ENCODE measurements at places on chromosomes 16 and 17.

- no peak for DNase-seq
Observed at GRCh38 chr16:31568577-31569359, 41.1 kb downstream of the AHSP start.

DNA sequence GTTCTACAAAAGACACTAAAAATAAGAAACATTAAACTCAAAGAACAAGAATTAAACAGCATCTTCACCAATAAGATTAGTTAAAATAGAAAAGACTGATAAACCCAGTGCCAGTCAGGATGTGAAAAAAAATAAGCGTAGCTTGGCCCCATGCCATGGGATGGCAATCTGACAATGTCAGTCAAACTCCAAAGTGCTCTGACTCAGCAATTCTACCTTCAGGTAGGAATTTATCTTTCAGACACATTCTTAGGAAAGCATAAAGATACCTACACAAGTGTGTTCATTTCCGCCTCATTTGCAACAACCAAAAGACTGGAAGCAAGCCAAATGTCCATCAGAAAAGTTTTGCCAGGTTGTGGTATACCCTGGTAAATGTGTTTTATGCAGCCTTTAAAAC, 9.1 kb upstream of the MPO start:
- no peak for DNase-seq

DNA sequence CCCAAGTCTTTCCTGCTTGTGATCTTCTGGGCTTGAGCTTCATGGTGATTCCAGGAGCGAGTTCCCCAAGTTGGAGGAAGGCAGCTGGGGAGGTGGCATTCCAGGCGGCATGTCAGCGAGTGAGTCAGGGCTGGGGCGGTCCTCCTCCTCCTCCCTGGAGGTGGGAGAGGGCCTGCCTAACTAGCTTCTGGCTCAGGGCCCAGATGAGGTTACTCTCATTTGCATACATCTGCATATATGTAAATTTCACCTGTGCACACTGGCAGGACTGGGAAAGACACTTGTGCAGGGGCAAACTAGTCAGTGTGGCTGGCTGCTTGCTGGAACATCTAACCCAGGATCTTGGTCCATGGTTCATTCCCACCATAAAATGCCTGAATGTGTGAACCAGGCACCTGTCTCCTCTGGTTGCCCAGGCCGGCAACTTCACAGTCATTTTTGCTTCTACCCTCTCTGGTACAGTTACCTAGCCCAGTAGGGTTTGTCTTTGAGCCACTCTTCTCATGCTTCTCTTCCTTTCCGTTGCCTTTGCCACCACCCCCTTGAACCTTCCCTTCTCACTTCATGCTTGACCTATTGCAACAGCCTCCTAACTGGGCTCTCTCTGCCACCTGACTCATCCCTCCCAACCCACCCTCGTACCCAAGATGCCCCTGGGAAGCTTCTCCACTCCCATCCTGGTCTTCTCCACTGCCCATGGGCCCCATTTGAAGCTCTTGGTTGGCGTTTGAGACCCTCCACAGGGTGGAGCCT, 9.6 kb upstream of the DLX4 start:
- DNase-seq = no peak

GRCh38 chr16:23286131-23286532, 16.0 kb upstream of the SCNN1B start:
- no peak for DNase-seq

- no peak for DNase-seq
Observed at GRCh38 chr17:50593321-50593720, 32.8 kb downstream of the CACNA1G start.

DNA sequence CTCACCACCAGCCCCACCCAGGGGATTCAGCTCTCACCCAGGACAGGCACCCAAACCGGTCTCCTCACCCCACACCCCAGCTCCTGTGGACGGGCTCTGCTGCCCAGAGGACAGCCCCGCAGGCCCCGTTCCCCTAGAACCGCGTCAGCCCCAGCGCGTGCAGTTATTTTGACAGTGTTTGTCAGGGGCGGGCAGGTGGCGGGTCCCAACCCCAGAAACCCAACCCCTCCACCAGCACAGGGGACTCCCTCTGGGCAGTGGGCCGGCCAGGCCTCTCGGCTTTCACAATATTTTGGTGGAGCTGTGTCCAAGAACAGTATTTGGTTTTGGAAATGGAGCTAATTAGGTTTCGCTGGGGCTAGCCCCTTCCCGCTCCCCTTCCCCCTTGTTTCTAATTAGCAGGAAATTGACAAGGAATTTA, 44.8 kb downstream of the BAHCC1 start:
- no peak for DNase-seq

DNA sequence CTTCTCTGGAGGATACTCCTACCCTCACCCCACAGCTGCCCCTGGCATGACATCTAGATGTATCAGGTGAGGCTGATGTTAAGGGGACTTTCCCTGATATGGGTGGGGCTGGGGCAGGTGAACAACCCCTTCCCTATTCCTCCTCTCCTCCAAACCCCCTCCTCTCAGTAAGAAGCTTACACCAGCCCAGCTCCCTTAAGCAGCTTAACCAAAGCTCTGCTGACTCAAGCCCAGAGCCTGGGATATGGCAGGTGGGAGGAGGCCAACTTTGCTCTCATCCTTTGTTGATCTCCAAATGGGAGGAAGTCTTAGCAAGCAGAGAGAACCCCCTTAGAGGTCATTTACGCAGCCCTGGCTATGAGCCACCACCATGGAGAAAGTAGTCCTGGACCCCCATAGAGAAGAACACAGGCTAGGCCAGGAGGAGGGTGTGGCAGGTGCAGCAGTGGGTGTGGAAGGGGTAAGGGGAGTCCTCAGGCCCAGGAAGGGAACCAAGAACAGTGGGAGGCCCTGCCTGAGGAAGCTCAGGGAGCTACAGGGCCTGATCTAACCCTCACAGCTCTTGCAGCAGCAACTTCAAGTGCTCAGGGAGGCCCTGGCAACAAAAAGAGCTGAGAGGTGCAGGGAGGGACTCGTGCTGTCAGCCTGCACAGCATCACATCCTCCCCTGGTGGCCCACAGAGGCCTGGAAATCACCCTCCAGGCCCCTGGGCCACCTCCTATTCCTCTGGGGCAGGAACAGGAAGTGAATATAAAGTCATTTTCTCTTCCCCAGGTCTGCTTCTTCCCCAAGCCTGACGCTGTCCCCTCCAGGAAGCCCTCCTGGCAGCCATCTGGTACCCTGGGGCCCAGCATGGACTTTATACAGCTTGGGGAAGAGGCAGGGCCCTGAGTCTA, 2.9 kb downstream of the UNC119 start:
- DNase-seq = peak; percentile 58

DNA sequence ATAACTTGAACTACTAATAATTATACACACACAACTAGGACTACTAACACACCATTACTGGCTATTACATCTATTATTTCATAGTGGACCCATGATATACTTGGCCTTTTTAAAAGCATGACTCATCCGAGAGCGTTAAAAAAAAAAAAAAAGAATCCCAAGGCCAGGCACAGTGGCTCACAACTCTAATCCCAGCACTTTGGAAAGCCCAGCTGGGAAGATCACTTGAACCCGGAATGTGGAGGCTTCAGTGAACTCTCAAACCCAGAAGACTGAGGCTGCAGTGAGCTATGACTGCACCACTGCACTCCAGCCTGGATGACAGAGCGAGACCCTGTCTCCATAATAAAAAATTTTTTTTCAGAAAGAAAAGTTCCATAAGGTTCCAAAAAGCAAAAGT, 3.1 kb downstream of the GLG1 start:
- no peak for DNase-seq

DNA sequence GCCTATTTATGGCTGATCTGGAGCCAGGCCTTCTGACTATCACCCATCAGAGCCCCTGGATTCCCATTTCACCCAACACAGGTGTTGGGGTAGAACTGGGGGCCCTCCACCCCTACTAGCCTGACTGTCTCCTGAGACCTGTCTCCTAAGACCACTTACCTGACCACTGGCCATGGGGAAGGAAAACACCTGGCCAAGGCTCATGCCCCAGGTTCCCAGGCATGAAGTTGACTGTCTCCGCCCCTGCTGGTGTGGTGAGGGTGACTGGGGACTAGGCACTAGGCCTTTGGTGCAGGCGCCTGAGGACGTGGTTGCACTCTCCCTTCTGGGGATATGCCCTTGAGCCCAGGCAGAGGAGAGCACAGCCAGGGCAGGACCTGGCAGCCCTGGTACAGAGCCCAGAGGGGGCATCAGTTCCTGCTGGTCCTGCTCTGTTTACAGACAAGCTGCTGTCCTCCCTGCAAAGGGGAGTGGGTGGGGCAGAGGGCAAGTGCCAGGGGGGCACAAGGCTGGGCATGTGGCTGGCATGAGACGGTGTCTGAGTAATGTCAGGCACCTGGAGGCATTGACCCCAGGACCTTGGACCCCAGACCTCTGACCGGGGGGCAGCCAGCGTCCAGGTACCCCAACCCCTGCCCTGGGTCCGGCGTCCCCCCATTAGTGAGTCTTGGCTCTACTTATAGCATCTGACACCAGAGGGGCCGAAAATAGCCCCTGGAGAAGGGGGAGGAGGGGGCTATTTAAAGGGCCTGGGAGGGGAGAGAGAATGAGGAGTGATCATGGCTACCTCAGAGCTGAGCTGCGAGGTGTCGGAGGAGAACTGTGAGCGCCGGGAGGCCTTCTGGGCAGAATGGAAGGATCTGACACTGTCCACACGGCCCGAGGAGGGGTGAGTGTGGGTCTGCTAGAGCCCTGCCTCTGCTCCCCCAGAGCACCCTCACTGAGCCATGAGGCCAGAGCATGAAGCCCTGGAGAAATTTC, at the start of gene TCAP:
TSS of gene TCAP (plus strand) at position 769 of the 981 bp plus-strand sequence. CDS start at position 780, 11 bp downstream.
- DNase-seq = no peak

GRCh38 chr16:67661886-67662652, 1.3 kb downstream of the PARD6A start:
- DNase-seq = no peak

DNA sequence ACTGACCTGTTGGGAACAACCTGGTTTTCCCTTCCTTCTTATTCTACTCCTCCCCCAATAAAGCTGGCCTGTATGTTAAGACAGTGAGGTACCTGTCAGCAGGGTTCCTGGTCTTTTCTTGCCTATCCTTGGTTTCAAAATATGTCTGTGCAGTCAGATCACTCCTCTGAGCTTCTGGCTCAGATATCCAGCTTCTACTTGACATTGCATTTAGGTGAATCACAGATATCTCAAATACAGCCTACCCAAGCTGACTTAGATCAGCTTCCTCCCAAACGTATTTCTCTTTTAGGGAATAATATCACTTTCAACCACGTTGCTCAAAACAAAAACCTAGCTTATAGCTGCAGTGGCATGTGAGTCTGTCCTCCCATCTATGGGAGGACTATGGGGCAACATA, 48.7 kb downstream of the TEX14 start:
- no peak for DNase-seq

DNA sequence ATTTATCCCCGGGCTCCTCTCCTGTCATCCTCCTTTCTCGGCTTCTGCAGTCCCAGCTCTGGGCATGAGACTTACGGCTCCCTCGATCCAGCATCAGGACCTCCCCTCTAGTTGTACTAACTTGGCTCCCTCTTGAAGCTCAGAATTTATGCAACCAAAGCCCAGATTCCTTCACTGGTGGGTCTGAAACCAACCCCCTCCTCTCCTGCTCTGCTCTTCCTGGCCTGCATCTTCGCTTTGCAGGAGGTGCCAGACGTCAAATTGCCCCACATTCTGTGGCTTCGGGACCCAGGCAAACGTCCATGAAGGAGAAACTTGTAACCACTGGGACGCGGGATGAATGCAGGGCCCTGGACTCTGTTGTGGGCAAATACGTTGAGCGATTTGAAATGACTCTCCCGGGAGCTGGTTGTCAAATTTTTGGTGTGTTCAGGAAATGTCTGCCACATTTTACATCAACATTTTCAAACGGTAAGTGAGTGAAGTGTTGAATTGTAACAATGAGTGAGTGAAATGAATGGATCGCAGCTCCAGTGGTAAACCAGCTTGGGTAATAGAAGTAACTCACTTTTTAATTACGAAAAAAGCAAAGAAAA, 29.3 kb upstream of the ELAC2 start:
- DNase-seq = no peak

DNA sequence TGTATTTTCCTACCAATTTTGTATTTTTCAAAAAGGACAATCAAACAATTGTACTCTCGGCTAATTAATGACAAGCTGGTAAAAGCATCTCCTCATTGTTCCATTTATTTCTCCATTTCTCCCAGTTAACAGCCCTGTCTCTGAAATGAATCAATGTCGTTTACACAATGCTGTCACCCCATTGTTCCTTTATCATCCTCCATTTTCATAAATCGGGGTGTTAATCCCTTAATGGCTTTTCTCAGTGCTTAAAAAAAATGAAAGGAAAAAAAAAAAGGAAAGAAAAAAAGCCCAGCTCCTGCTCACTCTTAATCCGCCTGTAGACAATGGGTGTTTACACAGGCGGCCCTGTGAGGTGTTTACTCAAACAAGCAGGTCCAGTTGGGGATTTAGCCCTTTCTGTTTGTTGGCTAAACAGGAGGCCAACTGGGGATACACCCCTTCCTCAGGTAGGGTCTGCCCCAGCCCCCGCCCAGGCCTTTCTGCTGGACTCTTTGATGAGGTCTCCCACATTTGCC, 86.8 kb upstream of the SALL1 start:
- DNase-seq = no peak

- no peak for DNase-seq
Observed at GRCh38 chr17:1834380-1835149, 4.8 kb downstream of the RPA1 start.

DNA sequence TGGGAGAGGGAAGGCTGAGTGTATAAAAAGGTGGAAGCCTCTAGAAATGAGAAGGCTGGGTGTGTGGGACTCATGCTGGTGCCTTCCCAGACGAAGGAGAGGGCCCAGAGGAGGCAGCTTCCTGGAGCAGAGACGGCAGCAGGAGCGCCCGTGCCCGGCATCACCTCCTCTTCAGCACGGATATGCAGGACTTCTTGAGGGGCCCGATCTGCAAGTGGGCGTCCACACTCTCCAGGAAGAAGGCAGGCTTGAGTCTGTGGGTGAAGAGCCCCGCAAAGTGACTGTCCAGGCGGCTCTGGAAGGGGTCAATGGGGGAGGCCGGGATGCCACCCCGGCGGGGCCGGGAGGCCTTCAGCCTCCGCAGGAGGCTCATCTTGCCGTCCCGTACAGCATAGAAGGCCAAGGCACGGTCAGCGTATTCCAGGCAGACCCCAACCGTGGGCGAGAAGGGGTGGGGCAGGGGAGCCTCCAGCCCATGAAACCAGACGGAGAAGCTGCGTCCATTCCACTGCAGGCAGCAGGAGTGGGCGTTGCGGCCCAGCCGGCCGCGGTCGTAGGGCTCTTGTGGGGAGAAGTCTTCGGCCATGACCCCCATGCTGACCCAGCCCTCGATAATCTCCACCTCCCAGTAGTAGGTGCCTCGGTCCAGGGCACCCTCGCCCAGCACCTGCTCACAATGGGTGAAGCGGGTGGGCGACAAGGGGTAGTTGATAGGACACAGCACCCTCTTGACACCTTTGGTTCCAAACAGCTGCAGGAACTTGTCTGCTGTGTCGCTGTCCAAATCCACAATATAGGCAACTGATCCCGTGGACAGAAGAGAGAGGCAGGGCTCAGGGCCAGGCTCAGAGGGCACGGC, 3.8 kb downstream of the TRIM47 start:
- DNase-seq = no peak

- DNase-seq = no peak
Observed at GRCh38 chr16:23464196-23464595, 11.2 kb upstream of the COG7 start.

- peak; percentile 81 for DNase-seq
Observed at GRCh38 chr16:88785106-88785924, at the start of gene PIEZO1. Gene PIEZO1, minus strand, starts transcription at chr16:88785220. Its CDS starts 256 bp downstream, at chr16:88784964.

- DNase-seq = no peak
Observed at GRCh38 chr16:21302898-21303528, 24.9 kb upstream of the CRYM start.

- no peak for DNase-seq
Observed at GRCh38 chr17:50234581-50234980, 33.1 kb upstream of the COL1A1 start.

Measured in effector CD4-positive, alpha-beta T cell (primary cell).